NCI-H1930 (cell line): ENCODE measurements at places on chromosomes 1 and 21.

- DNase-seq, result no peak
Observed at GRCh38 chr1:23845163-23845562, 19.9 kb upstream of the HMGCL start.

DNA sequence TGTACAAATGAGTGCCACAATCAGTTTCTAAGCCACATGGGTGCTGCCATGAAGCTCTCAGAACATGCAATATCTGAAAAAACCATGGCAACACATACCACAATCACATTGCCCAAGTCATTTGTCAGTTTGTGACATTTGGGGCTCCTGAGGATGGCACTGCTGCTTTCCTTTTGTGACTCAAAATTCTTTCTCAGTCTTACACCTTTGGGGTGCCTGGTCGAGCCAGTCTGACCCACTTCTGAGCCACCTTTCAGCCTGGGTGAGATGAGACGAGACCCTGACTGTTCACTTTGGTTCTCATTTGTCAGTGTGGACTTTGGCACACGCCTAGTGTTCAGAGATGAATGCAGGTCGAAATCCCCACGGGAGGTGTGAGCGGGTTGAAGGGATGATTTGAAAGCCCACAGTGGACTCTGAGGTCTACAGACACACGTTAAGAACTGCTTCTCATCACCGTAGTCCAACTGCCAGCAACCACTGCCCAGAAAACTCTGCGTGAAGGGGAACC lies 8.0 kb downstream of the BATF3 start:
- no peak for DNase-seq

DNA sequence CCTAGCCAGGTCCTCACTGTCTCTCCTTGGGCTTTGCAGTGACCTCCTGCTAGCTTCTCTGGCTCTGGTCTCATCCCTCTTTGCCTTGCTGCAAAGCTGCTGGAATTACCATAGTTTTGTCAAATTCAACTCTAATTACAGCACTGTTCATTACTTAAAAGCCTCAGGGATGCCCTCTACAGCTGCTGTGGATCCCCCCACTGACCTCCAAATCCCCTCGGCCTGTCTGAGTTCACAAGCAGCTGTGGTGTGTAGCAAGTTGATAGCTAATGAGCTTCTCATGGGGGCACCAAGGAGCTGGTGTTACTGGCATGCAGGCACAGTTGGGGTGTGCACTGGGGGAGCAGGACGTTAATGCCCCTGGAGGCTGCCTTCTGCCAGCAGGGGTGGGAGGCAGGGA lies 24.8 kb downstream of the NIPAL3 start:
- no peak for DNase-seq

DNA sequence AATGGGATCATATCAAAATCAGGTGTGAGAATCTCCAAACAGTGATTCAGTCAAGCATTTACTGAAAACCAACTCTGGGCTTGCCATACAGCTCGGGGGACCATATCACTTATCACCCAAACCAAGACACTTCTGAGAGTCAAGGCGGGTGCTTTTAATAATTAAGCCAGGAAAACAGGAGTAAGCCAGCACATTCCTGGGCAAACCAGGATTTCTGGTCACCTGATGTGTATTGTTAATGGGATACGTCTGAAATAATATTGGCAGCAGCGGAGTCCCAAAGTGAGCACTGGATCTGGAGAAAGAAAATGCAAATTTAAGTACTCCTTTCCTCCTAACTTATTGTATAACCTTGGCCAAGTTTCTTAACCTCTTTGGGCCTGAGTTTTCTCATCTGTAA lies 17.6 kb downstream of the OSCP1 start:
- DNase-seq, result no peak

GRCh38 chr1:10237157-10237539 lies 26.8 kb downstream of the KIF1B start:
- no peak for DNase-seq

DNA sequence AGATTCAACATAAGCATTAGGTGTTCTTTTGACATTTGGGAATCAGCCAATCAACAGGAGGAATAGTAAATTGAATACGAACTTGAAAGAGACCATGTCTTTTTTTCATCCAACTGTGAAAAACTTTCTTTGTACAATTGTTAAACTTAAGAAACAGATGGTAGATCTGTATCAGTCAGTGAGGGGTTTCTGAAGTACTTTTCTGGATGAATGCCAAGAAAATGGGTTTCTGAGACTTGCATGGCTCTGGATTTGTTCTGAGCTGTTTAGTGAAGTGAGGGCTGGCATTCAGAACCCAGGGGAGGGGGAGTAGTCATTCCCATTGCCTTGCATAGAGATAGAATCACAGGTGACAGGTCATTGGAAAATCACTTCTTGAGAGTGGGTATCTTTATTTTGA lies 37.4 kb downstream of the PTPRC start:
- DNase-seq, result no peak

- DNase-seq, result no peak
Observed at GRCh38 chr21:36713746-36714145, 14.8 kb downstream of the SIM2 start.

DNA sequence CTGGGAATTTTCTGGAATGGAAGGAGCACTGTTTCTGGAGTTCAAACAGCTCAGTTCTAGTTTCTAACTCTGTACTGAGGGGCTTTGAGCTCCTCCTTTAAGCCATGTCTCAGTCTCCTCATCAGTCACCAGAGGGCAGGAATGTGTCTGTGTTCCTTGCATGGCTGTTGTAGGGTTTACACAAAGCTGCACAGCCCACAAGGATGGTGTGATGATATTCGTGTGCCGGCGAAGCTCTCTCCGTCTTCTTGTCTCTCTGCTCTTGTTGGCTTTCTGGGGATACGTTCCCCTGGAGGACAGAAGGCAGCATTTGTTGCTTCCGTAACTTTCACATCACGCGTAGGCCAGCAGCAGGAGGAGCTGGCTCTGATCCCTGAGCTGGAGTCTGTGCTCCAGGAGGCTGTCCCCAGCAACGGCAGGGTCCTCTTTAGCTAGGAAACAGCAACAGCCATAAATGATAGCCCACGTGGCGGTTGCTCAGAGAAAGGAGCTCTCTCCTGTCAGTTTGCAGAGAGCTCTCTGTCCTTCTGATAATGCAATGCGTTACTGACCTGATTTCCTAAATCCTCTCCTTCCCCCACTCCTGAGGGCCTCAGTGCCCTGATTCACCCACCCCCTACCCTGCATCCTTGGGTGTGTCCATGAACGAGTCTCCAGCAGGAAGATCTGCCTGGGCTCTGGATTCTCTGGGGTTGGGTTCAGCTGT lies 189.2 kb upstream of the VAMP3 start:
- DNase-seq, result no peak

DNA sequence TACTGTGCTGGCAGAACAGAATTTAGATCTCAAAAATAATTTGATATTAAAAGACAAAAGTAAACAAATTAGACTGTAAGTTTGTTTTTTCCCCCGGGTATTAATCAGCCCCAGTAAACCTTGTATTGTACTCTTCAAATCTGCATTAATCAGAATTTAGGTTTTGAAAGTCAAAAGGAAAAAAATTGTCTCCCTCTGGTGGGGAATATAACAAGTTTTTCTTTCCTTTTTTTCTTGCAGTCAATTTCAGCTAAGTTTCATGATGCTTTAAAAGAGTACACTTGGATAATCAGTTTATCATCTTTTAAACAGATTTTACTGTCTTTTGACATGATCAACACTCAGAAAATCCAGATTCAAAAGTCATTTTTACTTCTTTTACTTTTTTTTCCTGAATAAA lies 134.5 kb upstream of the PKN2 start:
- DNase-seq, result no peak

DNA sequence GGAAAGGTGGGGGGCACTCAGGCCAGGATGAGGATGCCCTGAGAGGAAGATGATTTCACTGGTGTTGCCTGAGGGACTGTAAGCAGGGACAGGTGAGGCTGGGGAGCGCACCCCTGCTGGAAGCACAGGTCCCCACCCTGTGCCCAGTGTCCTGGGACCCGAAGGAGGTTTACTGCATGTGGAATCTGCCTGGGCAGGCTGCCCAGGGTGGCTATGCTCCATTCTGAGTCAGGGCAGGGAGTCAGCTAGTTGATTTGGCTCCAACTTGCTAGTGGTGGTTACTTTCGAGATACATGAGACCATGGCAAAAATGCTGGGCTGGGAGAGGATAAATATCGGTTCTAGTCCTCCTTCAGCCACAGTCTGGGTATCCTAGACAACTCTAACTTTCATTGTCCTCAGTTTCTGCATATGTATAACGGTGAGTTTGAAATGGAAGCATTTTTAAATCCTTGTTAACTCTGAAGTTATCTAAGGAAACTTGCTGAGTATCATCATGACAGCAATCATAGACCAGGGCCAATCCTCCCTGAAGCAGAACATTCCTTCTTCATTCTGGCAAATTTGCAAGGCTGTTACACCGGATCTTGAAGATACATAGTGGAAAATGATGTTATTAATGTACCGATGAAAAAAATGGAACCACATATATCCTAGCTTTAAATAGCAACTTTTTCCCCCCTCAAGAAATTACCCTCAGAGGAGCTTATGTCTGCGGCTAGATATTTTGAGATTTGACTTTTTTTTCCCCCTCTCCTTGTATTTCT lies 7.7 kb downstream of the TLR5 start:
- DNase-seq, result no peak

- DNase-seq, result no peak
Observed at GRCh38 chr1:175578425-175578824, 165.0 kb downstream of the TNR start.

- no peak for DNase-seq
Observed at GRCh38 chr1:167500283-167500860, 18.0 kb downstream of the CD247 start.

GRCh38 chr1:84363019-84363418 lies 35.3 kb upstream of the DNASE2B start:
- DNase-seq, result no peak

DNA sequence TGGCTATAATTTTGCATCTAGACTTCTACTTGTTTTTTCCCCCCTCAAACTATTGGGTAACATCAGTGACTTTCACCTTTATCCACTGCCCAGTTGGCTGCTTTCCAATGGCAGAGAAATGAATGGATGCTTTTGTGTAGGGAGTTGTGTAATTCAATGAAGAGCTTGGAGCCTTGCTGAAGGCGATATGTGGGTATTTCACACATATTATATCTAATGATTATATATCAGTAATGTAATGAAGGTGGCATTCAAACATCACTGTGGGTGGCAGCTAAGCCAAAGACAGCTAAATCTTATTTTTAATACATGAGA lies 81.2 kb downstream of the TGFB2 start:
- no peak for DNase-seq

DNA sequence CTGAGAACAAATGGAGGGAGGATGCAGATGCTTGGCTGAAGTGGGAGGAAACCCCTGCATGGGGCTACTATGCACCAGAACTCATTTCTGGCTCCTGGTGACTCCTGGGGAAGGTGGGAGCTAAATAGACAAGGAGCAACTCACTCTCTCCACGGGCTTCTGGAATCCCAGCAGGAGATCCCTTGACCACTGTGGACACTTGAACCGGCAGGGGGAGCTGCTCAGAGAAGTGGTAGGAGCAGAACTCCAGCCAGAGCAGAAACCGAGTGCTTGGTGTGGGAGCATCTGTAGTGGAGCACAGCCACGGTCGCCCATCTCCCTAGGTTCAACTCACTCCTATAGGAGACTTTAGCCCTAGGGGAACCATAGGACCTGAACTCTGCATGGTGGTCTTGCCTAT lies 205.6 kb upstream of the GJB5 start:
- no peak for DNase-seq

- no peak for DNase-seq
Observed at GRCh38 chr1:79716447-79716846, 709.9 kb upstream of the ADGRL4 start.

DNA sequence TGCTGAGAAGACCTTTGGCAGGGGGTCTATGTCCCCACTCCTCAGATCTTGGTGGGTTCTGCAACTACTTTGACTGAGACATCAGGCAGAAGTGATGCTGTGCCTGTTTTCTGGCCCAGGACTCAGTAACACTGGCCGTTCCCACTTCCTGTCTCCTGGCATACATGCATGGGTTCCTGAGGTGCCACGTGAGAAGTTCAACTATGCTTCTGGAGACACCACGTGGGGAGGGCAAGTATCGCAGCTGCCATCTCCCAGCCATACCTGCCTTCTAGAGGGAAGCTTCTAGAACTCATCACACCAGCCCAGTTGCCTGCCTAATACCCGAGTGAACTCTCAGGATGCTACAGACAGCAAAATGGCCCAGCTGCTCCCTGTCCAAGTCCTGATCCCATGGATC lies 65.8 kb downstream of the TRABD2B start:
- no peak for DNase-seq

GRCh38 chr1:200265104-200265503 lies 144.7 kb downstream of the ZNF281 start:
- no peak for DNase-seq

GRCh38 chr1:177341773-177342172 lies 171.0 kb downstream of the BRINP2 start:
- DNase-seq, result no peak
